ENCODE measurements at places on chromosomes 1 and 21.

DNA sequence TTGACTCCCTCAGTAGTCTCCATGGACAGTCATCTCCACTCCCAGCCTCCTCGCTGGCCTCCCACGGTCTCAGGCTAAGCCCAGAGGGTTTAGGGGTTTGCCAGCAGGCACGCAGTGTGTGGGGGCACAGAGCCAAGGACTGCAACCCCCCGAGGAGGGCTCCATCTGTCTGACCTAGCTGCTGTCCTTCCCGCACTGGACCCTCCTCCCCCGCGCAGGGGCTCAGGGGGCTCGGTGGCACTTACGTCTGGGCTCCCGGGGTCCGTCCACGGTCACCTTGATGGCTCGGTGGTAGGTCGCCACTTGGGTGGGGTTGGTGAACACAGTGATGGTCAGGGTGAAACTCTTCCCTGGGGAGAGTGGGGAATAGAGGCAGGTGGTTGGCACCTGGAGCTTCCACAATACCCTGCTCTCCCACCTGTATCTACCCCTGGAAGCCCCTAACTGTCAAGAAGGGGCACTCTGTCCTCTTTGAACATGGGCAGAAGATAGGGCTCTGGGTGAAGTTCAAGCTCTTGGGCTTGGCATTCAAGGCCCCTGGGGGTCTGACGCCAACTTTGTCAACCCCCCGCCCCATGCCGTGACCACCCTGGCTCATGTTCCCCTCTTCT lies 11.0 kb downstream of the RUNX3 start:
- no peak for DNase-seq

DNA sequence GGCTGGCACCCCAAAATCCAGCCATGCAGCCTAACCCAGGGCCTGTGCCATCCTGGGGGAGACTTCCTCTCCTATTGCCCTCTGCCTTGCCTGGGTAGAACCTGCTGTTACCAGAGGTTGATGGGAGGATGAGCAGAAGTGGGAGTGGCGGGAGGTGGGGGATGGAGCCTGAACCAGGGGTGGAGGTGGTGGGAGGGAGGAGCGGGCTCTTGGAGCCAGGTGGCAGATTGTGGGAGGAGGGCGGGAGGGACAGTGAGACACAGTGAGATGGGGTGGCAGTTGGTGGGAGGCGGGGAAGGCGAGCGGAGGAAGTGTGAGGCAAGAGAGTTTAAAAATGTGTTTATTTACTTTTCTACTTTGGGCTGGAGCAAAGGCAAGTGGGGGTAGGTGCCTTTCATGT lies 87.3 kb downstream of the KCNJ6 start:
- DNase-seq, result no peak

- no peak for DNase-seq
These were observed 146.9 kb downstream of the TOMM20 start for GRCh38 chr1:234981758-234982157.

DNA sequence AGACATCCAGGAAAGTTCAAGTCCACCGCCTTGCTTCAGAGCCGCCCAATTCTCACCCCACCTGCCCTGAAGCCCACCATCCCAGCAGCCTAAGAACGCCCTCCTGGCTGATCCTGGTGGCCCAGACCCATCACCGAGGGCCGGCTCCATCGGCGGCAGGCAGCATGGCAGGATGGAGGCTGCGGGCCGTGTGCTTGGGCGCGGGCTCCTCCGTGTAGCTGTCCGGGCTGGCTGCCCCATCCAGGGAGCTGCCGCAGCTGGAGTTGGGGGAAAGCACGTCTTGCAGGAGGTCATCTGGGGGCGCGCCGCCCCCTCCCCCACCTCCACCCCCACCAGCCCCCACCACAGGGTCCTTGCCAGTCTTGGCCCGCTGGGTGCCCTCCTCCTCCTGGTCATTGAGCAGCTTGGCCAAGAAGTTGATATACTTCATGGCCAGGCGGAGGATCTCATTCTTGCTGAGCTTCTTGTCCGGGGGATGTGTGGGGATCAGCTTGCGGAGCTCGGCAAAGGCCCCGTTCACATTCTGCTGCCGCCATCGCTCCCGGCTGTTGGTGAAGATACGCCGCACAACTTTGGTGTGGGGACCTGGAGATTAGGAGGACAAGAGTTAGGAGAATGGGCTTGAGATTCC lies 12.3 kb downstream of the TAL1 start:
- DNase-seq, result no peak

DNA sequence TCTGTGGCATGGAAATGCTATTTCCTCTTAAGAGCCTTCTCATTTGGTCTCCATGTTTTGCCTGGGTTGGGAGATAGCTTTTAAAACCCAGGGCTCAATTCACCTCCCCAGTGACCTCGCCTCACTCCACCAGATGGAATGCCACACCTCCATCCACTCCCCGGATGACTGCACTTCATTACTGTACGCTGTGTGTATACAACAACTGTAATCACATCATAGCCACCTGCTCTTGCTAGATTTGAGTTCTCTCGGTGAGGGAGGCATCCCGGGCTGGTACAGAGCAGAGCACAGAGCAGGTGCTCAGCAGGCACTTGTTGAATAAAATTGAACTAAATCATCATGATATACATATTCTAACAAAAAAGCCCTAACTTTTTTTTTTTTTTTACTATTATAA lies 26.0 kb downstream of the SDE2 start:
- DNase-seq, result peak; percentile 33

GRCh38 chr21:41932191-41932575 lies 21.6 kb downstream of the C2CD2 start:
- no peak for DNase-seq

GRCh38 chr21:45040739-45041138 lies 33.6 kb upstream of the ADARB1 start:
- DNase-seq, result no peak

GRCh38 chr1:197774466-197775281 lies 606 bp downstream of the DENND1B start:
- peak; percentile 82 for DNase-seq

DNA sequence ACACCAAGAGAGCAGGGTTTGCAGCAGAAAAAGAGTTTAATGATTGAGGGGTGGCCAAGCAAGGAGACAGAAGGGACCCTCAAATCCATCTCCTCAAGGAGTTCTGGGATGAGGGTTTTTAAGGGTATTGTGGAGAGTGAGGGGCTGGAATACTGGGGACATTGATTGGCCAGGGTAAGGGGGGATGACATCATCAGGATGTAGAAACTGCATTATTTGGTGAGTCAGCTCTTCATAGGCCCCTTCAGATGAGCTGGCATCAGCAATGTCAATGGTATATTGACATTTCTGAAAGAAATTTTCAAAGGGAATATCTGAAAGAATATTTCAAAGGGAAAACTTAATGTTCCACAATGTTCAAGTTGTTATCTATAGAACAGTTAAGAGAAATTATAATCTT lies 168.1 kb upstream of the SNX7 start:
- no peak for DNase-seq

Data from right kidney (tissue), 9 donors.